ENCODE measurements at places on chromosomes 16 and 17.

- no peak for DNase-seq
These were observed 6.0 kb downstream of the SOCS3 start for GRCh38 chr17:78353834-78354233.

GRCh38 chr16:87047221-87048037, 269.8 kb downstream of the C16orf95 start:
- DNase-seq: no peak

DNA sequence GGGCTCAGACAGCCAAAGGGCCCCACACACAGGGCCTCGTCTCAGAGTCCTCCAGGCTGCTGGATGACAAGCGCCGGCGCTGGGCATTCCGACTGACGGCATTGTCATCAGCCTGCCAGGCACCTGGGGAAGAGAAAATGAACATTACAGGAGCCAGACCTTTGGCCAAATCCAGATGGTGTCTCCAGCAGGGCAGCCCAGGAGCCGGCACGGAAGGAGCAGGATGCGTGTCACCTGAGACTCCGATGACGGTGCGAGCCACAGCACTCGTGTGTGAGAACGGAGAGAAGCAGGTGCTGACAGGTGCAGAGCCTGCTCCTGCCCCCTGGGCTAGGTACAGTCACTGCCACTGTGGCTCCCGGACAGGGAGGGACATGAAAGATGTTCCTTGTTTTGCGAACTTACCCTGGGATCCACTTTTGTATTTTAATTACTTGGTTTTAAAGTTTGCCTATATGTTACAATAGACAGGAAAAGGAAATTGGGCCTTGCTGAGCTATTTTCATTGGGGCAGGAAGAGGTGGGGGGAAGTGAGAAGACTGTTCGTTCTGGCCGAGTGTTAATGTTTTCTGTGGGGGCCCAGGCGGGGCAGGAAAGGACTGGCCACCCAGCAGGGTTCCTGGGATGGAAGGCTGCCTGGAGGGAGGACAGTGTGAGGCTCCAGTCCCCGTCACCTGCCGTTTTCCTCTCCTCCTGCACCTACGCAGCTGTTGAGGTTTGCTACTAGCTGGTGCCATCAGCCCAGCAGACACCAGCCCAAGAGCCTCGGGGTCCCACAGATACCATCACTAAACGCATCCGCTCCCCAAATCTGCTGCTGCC, 4.4 kb upstream of the FOXJ1 start:
- DNase-seq: no peak

DNA sequence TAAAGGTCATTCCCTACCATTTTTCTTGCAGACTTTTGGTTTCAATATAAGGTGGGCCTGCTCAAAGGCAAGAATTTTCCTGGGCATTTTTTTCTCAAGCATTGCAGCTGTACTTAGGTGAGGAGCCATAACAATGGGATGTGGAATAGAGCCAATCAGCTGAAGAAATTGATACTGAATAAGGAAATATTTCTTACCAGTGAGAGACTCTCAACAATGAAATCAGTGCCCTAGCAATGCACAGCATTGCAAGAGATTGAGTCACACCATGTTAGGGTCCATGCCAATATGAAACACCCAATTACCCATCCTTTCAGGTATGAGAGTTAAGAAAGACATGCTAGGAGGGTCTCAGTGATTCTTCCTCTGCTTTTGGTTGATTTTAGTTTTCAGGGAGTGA, 237.6 kb downstream of the SOX9 start:
- DNase-seq: peak; percentile 72

DNA sequence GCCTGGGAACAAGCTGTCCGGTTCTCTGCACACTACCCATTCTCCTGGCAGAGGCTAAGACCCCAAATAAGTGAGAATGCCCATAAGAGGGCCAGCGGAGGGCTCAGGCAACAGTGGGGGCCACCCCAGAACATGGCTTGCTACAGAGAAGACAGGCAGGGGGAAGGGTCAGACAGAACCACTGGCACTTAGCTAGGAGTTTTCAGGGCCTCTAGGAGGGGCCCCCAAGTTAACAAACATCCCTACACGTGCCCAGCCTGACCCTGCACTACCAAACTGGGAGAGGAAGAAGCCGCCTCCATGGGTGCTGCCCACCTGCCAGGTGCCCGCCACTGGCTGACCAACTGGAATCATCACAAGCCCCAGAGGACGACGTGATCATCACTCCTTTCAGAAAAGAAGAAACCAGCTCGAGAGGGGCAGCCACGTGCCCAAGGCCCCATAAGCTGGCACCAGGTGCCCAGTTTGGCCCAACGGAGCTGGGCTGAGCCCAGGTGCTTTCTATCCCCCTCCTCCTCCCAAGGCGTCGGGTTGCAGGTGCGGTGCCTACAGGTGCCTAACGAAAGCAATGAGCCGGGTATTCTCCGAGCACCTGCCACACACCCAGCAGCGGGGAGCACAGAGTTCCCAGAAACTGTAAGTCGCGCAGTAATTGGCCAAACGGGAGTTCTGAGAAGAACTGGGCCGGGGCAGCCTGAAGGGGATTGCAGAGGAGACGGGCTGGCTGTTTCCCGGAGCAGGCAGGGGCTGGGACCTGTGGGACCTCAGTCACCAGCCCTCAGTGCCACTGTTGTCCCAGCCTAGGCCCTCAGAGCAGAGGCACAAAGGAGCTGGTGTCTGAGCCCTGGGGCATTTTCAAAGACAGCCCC, 13.2 kb downstream of the RPH3AL start:
- DNase-seq: no peak

GRCh38 chr16:87584271-87584670, 18.0 kb upstream of the JPH3 start:
- no peak for DNase-seq

GRCh38 chr17:19940722-19941464, 36.7 kb downstream of the AKAP10 start:
- no peak for DNase-seq
